Memory B cell (primary cell): ENCODE measurements at places on chromosomes 7 and 10.
A peak's percentile ranks its signal among the peaks of the same experiment; 100 is the strongest.

DNA sequence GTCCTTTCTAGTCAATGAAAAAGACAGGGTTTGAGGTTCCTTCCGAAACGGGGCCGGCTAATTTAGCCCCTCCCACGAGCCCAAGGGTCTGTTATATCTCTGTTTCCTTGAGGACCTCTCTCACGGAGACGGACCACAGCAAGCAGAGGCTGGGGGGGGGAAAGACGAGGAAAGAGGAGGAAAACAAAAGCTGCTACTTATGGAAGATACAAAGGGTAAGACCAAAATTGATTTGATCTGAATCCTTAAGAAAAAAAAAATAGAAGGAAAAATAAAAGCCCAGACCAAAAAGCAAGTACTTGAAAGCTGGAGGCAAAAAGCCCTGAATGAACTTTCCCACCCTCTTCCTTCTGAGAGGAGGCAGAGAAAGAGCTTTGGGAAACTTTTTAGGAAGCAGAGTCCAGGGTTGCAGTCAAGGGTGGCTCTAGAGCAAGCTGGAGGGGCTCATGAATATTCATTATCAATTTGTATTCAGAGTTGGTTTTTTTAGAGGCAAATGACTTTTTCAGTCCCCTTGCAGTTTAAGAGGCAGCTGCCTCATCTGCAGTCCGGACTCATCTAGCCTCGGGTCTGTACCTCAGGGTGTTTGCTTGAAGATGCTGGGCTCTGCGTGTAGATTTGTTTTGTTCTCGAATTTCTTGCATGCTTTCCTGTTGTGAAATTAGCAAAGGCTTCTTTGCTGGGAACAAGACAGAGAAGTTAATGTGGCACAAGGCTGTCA, at the start of gene ENTPD1:
Gene ENTPD1 (plus strand): TSS at position 123 of the 721 bp plus-strand sequence. CDS start 77 bp downstream, at position 200.
- no peaks in the 10 kb centered on the region for H3K27me3 ChIP-seq
- peak within 1 kb of the TSS; percentile 97 for H3K27ac ChIP-seq
- peak within 1 kb of the TSS; percentile 92 for H3K4me3 ChIP-seq

DNA sequence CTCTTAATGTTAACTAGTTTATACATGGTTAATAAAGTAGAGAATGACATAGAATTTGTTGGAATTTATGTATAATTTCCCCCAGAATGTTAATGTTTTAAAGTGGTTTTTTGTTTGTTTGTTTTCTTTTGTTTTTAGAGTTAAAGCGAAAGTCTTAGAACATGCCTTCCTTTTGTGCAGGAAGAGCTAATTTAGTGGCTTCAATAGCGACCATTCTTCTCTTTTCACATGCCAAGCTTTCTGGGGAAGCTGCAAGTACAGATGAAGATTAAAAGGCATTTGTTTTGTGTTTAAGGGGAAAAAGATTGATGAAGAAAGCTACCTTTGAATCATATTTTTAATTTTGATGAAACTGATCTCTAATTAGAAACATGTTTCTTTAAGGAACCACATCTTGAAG, 256.3 kb upstream of the CSTF2T start:
- no peak overlapping the region for H3K27ac ChIP-seq
- H3K27me3 ChIP-seq, result no peaks in the 10 kb centered on the region
- DNase-seq, result no peak
- H3K4me3 ChIP-seq, result no peak overlapping the region
- no peaks in the 10 kb centered on the region for H3K36me3 ChIP-seq

GRCh38 chr7:131527456-131527855, 29.0 kb downstream of the PODXL start:
- DNase-seq, result no peak
- H3K4me3 ChIP-seq, result no peak overlapping the region
- no peaks in the 10 kb centered on the region for H3K36me3 ChIP-seq
- peaks cover 8% of the 10 kb centered on the region for H3K4me1 ChIP-seq

- peaks cover 28% of the 10 kb centered on the region for H3K36me3 ChIP-seq
- no peak for DNase-seq
- no peak overlapping the region for H3K4me3 ChIP-seq
- H3K27me3 ChIP-seq, result no peaks in the 10 kb centered on the region
- H3K27ac ChIP-seq, result no peak overlapping the region
These were observed 40.1 kb downstream of the PFKP start for GRCh38 chr10:3107426-3107961.
